ENCODE measurements at places on chromosomes 3 and 15.

- no peak for DNase-seq
Measured at GRCh38 chr3:113560831-113561623, 28.7 kb downstream of the SIDT1 start.

DNA sequence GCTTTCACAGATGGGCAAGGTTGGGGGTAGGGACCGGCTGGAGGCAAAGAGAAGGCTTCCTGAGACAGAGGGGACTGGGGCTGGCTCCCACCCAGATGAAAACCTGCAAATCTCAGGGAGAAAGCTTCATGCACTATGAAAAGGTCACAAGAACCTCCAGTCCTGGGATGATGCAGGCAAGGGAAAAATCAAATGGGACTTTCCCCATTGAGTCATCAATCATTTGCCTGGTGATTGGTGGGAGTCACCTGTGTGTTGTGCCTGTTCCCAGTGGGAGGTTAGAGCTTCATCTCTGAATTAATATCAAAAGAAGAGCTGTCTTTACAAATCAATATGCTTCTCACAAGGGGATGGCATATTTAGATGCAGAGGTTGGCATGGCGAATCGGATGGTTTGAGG is 49.9 kb downstream of the CACNA1D start:
- DNase-seq: no peak

- peak; percentile 54 for DNase-seq
Measured at GRCh38 chr3:106401666-106402490, 533.1 kb upstream of the CBLB start.

- peak; percentile 65 for DNase-seq
Measured at GRCh38 chr3:148757238-148758215, 59.8 kb downstream of the AGTR1 start.

GRCh38 chr15:81334768-81335435 is 11.0 kb upstream of the STARD5 start:
- DNase-seq: no peak

DNA sequence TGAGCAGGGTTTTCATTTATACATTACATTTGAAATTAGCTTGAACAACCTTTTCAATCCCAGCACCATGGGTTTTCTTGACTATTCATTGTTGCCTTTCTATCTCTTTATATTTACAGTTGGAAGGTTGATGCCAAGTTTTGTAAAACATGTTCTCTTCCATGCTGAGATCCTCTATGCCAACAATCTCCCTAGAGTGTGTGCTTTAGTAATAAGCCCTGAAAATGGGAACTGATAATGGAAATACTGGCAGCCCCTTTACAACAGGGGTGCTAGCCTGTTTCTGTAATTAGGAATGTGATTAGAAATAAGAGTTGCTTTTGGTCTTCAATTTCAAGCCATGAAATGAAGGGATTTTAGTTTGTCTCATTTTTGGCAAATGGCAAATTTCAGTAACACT is 239.9 kb upstream of the NAALADL2 start:
- DNase-seq: no peak

DNA sequence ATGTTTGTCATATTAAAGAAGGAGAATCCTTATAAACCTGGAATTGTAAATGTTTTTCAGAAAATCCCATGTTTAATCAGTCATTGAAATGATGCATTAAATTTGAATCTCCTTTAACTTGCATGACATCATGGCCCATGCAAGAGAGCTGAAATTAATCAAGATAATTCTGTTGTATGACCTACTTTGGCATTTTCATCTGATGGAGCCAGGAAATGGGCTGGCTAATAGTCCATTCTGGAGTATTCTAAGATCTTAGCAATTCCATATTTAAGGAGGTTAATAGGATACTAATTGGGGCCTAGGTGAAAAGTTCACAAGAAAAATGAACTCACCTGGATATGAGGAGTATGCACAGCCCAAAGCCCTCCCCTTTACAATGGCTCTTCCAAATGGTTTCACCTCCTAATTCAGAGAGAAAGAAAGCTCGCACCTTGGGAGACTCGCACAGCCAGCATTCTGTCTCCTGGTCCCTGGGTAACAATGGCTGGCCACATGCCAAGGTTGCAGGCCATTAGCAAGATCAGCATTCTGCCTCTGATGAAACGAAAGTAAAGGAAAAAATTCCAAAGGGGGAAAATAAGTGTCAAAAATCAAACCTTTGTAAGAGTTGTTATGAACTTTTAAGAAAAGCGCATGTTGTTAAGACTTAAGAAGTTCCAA is 786.4 kb downstream of the MCTP2 start:
- no peak for DNase-seq

DNA sequence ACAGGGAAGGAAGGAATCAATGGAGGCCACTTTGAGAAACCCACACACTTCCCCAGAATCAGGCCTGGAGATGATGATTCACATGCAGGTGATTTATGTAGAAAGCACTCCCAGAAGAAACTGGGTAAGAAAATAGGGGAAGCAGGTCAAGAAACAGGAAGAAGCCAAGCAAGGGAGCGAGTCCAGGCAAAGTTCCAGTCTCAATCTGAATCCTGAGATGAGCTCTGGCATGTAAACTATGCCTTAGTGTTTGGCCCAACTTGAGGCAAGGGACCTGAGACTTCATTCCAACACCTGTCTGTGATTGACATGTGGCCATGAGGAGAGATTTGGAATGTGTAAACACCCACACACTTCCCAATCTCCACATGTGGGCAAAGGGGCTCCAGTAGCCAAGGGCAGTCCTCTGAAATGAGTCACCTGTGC is 61.6 kb upstream of the CTNNB1 start:
- no peak for DNase-seq

DNA sequence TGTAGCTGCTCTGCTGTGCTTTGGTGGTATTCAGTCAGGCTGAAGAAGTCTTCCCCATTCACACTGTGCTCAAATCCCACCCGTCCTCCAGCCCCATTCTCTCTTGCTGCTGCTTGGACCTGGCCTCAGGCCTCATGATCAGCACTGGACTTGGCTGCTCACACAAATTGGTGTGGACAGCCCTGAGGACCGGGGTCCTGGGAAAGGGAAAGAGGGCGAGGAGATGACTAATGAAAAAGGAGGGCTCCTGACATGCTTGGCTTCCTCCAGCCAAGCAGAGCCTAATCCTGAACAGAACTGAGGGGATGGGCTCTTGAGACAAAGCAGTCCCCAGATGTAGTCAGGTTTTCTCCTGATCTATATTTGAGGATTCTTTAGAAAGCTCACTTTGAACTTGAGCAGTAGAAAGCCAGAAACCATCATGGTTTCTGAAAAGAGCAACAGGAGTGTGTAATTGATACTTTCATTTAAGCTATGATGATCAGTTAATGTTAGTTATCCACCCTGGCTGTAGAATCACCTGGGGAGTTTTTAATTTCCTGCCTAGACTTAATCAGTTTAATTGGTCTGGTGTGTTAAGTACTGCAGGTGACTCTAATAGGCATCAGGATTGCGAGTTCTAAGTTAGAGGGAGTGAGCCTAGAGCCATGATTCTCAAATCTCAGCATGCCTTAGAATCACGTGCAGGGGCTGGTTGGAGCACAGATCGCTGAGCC is 79.4 kb upstream of the THBS1 start:
- peak; percentile 59 for DNase-seq

DNA sequence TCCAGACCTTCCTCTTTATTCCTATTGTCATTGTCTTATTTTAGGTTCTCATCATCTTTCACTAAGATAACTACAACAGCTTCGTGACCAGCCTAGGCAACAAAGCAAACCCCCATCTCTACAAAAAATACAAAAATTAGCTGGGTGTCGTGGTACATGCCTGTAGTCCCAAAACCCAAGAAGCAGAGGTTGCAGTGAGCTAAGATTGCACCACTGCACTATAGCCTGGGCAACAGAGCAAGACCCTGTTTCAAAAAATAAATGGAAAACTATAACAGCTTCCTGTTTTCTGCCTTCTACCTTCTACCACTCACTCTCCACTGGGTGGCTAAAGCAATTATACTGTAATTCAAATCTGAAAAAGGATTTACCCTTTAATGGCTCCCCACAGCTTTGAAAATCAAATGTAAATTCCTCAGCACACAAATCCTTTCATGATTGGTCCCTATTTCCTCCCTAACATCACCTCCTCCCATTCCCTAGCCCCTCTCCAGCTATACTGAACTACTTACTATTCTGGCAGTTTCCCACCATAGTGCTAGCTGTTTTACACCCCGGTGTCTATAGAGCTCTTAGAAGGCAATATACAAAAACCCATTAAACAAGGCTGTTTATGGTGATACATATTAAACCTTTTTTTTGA is 33.4 kb downstream of the LRRFIP2 start:
- DNase-seq: no peak

- DNase-seq: no peak
Measured at GRCh38 chr3:135182364-135182998, 387.4 kb downstream of the EPHB1 start.

- DNase-seq: peak; percentile 34
Measured at GRCh38 chr15:66580643-66581042, 14.8 kb upstream of the LCTL start.

- DNase-seq: peak; percentile 69
Measured at GRCh38 chr3:190382082-190382481, 5.9 kb upstream of the CLDN16 start.

GRCh38 chr15:62279041-62279440 is 114.0 kb upstream of the C2CD4B start:
- no peak for DNase-seq

DNA sequence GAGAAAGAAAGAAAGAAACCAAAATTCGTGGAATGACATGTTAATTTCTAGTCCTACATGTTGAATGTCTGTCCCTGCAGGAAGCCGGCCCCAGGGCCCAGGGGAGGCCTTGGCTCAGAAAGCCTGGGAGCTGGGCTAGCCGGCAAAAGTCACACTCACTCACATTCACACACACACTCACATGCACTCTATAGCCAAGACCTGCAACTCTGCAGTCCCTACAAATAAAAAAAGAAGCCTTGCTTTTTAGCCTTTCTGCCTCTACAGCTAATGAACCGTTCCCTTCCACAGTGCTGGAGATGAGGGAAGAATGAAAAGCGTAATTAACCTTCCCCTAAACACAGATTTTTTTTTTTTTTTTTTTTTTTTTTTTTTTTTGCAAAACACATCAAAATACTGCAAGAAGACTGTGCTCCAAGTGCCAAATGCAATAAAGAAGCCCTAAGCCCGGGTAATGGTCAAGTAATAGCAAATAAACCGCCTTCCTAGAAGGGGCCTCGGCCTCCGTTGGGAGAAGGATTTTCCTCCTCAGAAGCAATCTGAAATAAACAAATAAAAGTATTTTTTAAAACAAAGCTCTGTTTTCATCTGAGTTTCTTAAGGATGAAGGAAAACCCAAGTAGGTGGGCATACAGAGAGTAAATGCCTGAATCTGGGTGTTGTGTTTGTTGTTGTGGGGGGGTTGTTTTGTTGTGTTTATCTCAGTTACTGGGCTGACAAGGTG is 4.3 kb downstream of the MECOM start:
- no peak for DNase-seq

GRCh38 chr3:37290551-37290950 is 116.2 kb upstream of the LRRFIP2 start:
- peak; percentile 75 for DNase-seq

GRCh38 chr3:106420628-106421027 is 551.8 kb upstream of the CBLB start:
- no peak for DNase-seq

- DNase-seq: peak; percentile 75
Measured at GRCh38 chr15:64574301-64575017, 114.1 kb downstream of the ZNF609 start.

DNA sequence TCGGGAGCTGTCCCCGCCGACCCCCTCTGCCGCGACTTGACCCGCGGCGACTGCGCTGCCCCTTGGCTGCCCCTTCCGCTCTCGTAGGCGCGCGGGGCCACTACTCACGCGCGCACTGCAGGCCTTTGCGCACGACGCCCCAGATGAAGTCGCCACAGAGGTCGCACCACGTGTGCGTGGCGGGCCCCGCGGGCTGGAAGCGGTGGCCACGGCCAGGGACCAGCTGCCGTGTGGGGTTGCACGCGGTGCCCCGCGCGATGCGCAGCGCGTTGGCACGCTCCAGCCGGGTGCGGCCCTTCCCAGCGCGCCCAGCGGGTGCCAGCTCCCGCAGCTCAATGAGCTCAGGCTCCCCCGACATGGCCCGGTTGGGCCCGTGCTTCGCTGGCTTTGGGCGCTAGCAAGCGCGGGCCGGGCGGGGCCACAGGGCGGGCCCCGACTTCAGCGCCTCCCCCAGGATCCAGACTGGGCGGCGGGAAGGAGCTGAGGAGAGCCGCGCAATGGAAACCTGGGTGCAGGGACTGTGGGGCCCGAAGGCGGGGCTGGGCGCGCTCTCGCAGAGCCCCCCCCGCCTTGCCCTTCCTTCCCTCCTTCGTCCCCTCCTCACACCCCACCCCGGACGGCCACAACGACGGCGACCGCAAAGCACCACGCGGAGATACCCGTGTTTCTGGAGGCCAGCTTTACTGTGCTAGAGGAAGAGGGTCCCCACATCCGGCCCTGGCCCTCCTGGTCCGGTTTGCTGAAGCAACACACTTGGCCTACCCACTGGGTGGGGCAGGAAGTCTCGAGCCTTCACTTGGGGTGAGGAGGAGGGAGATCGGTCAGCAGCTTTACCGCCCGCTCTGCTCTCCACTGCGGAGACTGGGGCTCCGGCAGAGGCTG is at the start of gene RASSF1:
Gene RASSF1 (minus strand): TSS at position 389 of the 882 bp plus-strand sequence. CDS start 31 bp downstream, at position 358.
- DNase-seq: no peak

- no peak for DNase-seq
Measured at GRCh38 chr3:186489507-186489906, 54.7 kb downstream of the CRYGS start.

DNA sequence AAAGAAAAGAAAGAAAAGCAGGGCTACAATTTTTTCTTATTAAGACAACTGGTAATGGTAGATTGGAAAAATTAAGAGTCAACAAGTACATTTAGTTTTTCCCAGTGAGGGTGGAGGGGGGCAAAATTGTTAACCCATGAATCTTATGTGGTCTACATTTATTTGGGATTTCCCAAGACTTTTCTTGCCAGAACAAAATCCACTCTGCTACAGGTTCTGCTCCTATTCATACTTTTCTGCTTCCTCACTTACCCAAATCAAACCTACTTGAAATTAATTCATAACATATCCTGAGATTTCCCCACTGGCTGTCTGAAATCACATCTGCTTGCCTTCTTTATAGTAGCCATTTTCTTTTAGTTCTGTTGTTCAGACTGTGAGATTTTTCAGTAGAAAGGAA is 41.1 kb downstream of the VGLL3 start:
- DNase-seq: peak; percentile 80

DNA sequence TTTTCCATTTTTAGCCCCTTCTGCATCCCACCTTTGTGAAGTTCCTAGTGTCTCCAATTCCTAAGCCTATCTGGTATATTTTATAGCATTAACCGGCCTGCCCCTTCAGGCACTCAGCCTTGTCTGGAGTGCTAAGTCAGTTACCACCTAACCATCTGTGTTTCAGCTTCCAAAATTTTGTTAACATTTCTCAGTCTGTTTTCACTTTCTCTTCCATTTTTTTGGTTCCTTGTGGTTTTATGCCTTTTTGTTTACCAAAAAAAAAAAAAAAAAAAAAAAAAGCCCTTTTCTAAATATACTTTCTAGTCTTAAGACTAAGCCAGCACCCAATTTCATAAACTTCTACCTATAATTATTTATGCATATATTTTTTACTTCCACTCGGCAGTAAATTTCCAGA is 92.4 kb downstream of the CSNK1G1 start:
- DNase-seq: no peak

DNA sequence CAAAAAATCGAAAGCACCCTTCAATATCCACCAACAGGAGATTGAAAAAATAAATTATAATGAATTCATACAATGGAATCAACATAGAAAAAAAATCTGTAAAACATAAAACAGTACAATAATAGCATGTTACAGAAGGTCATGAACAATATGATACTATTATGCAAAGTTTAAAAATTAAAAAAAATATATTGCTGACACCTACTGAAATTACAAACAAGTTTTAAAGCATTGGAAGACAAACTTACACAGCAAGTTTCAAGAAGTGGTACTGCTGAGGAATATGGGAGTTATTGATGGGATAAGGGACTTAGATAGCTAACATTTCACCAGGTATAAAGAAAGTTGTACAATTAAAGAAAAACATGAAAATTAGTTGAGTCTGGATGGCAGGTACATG is 89.4 kb downstream of the EFL1 start:
- no peak for DNase-seq
